ENCODE measurements at places on chromosomes 2 and 18.

GRCh38 chr2:199488772-199489400, 31.1 kb upstream of the SATB2 start:
- peak; percentile 44 for DNase-seq

DNA sequence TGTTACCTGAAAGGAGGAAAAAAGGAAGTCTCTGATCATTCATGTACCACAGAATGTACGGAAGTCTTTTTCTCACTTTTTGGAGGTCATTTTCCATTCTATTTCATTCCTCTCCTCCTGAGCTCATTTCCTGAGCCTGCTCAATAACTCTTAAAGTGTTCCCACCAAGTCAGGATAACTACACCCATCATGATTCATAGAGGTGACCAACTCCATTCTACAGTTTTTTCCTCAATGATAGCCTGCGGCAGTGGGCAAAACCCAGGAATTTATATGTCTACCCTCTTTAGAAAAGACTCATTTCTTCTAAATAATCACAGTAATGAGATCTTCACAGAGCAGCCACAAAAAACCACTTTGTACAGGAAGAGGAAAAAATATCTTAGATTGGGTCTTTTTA, 372.5 kb downstream of the RBM43 start:
- no peak for DNase-seq

DNA sequence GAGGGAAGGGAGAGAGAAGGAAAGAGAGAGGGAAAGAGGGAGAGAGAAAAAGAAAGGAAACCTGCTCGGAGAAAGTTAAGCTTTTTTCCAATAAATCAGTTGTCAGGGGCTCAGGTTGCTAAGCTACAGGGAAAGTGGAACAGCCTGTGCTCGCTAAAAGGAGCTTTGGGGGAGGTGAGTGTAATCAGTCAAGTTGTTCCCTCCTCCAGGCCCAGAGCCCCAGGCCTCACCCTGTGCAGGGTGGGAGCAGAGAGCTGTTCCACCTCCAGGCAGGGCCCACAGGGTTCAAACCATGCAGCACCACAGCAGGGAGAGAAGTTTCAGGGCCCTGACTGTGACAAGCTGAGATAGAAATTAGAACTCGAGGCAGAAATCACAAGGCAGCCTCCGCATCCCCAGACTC, 56.4 kb upstream of the PPP1CB start:
- no peak for DNase-seq

- no peak for DNase-seq
Measured at GRCh38 chr18:22019193-22019592, 150.2 kb upstream of the GATA6 start.

GRCh38 chr2:102048465-102048864, 56.7 kb downstream of the IL1R2 start:
- no peak for DNase-seq

DNA sequence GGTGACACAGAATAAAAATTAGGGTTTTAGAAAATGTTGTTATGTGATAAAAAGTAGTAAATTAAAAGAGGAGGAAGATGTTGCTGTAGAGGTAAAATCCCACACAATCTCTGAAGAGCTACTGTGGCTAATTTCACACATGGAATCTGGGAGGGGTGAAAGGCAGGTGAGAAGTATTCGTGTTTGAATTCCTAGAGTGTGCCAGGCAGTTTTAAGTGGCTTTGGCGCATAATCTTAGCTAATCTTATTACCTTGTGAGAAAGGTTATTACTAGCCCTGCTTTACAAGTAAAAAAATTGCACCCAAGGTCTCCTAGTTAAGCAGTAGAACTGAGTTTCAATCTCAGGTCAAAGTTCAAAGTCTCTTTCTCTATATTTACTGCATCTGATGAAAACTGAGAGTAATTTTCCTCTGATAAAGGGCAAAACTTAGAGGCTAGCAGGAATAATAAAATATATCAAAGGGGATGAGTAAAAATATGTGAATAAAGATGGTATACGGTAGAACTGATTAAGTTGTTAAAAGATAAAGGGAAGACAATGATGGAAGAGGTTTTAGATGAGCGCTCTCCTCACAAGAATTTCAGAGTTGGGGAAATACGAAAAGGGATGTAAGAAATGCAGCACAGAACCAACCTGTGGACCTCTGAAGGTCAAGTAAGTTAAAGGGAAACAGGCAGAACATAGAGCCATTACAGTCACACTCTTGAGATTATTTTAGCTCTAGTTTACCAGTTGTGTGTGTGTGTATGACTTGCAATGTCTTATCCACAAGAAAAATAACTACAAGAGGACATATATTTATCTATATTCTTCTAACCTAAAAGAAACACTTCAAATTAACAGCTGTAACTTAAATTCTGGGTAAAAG, 34.8 kb downstream of the GAREM1 start:
- no peak for DNase-seq

Data from activated T-cell treated with anti-CD3 and anti-CD28 coated beads for 4 hours (primary cell).